ENCODE measurements at places on chromosomes 12 and 14. TPM values are rescaled to one million over a fixed set of nuclear protein-coding genes. Genes with fewer than 3 reads are reported as not detected.

DNA sequence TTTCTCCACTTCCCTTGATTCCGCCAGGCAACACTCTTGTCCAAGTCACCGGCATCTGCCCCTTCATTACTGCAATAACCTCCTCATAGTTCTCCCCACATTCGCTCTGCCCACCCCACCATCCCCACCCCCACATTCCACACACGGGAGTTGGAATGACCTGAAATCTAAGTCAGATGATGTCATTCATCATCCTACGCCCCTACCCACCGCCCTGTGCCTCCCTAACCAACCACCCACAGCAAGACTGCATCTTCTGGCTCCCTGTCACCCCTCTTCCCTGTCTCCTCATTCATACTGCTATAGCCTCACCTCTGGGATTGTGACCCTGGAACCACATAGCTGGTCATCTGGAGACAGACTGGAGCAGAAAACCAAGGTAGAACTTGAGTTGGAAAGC is 7.9 kb upstream of the PWP1 start:
- no peak for DNase-seq

DNA sequence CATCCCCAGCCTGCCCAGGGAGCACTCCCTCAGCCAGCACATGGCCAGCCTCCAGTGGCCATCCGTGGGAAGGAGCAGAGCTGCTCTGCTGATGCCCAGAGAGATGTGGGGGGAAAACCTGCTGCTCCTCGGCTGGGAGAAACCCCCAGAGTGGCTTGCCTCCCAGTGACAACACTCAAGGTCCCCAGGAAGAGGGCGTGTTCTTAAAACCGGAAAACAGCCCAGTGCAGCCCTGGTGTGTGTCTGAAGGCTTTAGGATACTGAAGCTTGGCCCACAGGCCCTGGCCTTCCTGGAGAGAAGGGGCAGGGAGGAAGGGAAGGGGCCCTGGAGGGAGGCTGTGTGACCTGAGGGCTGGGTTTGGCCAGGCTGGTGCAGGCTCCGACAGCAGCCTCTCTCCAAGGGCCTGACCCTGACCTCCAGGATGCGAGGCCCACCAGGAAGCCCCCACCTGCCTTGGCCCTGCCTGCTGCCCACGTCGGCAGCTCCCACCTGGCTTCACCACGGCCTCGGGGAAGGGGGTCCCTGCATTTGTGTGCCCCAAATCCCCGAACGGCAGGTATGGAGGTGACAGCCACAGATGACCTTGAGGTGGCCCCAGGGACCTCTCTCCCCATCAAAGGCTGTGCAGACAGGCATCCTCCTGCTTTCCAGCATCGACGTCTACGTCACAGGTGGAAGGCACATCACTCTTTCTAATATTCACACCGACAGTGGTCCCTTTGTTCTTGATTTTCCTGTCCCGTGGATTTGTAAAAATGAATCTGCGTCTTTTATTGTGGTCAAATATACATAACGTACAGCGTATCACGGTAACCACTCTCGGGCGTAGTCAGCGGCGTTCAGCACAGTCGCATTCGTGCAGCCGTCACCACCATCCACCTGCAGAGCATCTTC is 190.0 kb upstream of the C14orf180 start:
- no peak for DNase-seq

- DNase-seq: no peak
These were observed 25.9 kb downstream of the CKB start for GRCh38 chr14:103496776-103497175.

DNA sequence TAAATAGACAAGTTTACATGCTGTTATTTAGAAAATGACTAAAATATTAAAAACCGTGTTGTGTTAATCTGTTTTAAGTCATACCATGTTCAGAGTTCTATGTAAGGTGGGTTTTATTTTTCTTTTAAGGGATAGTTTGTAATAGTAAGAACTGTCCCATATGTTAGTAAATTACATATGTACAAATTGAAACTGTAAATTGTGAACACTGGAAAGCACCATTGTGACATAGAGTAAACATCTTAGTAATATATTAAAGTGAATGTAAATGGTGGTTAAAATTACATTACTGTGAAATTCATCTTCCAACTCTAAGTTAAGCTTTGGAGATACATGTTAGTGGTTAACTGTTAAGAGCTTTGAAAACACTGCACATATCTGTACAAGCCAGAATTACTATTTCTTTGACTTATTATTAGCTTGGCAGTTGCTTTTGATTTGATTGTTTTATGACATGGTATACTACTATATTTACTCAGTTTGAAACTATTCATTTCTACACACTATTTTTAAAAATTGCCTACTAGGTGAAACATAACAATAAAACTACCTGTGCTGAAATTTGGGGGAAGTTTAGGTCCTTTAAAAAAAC is 27.4 kb upstream of the DIP2B start:
- no peak for DNase-seq

- peak; percentile 58 for DNase-seq
These were observed 360.4 kb downstream of the MED13L start for GRCh38 chr12:115916910-115917668.

- DNase-seq: no peak
These were observed 26.3 kb downstream of the BATF start for GRCh38 chr14:75548544-75548943.

DNA sequence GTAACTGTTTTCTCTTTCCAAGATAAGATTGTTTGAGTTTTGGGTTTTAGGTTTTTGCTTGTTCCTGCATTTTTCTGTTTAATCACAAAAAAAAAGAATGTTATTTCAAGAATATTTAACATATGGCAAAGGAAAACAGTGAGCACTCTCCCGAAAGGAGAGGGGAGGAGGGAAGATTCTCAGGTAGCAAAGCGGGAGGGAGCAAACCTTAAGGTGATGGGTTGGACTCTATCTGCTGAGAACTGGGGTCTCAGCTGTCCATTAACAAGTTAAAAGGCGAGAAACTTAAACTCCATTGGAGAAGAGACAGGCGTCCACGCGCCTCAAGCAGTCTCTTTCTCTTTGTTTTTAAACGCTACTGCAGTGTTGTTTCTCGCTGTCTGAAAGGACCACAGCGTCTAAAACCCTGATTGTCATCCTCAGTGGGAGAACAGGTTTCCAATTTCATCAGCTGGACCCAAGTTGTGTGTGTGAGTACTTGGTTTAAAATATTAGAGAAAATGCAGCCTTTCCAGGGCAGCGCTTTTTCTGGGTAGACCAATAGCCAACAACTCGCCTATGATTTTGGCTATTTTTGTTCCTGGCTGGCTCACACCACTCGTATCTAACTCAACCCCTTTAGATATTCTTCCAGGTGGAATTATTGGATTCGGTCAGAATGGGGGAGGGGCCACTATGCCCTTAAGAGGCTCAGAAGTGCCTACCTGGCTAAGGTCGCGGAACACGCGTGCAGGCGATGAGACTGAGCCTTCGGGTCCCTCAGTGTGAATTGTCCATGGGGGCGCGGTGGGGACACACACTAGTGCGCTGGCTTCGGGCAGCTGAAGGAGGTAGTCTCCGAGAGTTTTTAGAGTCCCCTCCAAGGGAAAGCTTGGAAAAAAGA is 8.2 kb downstream of the SIX1 start:
- no peak for DNase-seq

GRCh38 chr12:13435235-13435933 is 238.9 kb downstream of the EMP1 start:
- no peak for DNase-seq

GRCh38 chr14:46432516-46432915 is 219.1 kb downstream of the RPL10L start:
- no peak for DNase-seq

DNA sequence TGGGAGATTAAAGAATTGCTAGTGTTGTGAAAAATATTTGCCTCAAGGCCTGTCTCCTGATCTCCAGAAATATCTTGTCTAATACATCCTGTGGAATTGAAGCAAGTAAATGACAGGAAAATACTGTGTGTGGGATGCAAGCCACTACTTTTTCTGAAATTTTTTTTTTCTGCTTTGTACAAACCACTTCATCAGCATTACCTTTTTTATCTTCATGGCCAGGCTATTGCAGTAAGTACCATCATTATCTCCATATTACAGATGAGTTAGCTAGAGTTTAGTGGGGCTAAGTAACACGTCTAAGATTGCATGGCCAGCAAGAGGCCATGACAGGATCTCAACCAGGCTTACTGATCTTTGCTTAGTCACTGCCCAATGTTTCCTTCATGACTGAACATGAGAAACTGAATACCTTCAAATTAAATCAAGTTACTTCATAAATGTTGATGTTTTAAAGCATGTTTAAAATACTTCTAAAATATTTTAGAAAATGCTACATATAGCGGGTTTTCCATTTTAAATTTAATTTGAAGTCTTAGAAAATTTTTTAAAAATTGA is 273.7 kb downstream of the SLC6A15 start:
- DNase-seq: no peak

DNA sequence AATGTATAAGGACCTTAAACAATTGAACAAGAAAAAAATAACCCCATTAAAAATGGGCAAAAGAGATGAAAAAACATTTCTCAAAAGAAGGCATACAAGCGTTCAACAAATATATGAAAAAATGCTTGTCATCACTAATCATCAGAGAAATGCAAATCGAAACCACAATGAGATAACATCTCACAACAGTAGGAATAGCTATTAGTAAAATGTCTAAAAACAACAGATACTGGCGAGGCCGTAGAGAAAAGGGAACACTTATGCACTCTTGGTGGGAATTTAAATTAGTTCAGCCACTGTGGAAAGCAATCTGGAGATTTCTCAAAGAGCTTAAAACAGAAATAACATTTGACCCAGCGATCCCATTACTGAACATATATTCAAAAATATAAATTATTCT is 769.8 kb upstream of the MGAT4C start:
- no peak for DNase-seq

DNA sequence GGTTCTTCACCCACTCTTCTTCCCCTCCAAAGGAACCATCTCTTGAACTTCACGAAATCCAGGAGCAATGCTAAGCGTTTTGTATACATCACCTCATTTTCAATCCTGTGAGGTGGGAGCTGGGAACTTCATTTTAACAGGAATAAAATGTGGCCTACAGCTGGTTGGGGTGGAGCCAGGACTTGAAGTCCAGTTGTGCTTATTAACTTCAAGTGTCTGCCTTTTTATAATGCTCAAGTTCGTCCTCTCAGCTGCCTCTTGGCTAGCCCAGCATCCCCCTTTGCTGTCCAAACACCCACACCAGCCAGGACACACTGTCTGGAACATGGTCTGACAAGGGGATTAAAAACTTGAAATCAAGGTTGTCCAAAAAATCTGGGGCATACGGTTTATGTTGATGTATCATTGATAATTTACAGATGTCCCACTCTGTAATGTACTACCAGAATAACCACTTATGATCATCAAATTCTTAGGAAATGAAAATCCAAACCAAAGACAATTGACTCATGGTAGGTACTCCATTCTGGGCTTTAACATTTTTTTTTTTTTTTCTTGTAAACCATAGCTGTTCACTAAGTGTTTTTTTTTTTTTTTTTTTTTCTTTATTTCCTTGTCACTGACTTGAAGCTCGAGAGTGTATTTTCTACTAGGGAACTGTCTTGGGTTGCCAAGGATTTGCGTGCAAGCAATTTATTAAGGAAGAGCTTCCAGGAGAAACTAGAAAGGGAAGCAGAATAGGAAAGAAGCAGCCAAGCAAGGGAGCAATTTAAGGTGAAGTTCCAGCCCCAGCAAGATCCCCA is 252.3 kb downstream of the EFCAB11 start:
- no peak for DNase-seq

GRCh38 chr12:95248604-95249360 is 31.2 kb downstream of the VEZT start:
- no peak for DNase-seq

- DNase-seq: no peak
These were observed 107.0 kb downstream of the ARF6 start for GRCh38 chr14:49999826-50000379.

DNA sequence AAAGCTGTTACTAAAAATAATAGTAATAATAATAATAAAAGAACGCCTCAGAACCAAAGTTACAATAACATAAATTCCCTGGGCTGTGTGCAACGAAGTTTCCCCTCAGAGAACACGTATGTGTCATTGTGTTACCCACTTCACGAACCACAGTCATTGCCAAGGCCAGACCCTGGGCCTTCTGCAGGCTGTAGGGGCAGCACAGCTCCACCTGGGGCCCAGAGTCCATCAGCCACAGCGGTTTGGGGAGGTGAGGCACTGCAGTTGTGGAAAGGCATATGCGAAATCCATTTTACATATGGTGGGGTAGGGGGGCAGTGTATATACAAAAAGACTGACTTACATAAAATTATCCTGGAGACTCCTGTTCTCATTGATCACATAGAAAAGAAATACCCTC is 56.1 kb downstream of the ESR2 start:
- DNase-seq: no peak

- no peak for DNase-seq
These were observed 40.6 kb upstream of the EML1 start for GRCh38 chr14:99752486-99753121.

- no peak for DNase-seq
These were observed 253.1 kb upstream of the SYT1 start for GRCh38 chr12:78611504-78611903.

DNA sequence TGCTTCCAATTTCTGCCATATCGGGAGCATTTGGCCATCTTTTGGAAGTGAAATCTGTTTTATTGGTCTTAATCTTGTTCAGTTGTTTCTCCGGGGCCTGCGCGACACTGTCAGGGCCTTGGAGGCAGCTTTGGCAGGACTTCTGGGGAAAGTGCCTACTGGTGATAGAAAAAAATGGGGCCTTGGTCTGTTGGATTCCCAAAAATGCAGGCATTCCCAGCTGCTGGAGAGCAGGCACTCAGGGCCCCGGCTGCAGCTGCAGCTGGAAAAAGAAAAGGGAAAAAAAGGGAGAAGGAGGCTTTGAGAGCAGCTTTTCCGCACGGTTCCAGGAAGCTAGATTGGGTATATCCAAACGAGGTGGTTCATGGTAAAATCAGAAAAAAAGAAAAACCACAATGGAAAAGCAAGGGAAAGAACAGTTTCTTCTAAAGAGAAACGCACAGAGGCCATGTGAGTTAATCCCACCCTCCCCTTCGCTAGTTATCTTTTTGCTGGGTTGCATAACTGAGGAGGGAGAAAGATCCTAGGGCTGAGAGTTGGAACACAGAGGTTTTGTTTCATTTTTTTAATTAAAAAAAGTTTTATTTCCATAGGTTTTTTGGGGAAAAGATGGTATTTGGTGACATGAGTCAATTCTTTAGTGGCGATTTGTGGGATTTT is 134.7 kb upstream of the RFLNA start:
- DNase-seq: no peak

DNA sequence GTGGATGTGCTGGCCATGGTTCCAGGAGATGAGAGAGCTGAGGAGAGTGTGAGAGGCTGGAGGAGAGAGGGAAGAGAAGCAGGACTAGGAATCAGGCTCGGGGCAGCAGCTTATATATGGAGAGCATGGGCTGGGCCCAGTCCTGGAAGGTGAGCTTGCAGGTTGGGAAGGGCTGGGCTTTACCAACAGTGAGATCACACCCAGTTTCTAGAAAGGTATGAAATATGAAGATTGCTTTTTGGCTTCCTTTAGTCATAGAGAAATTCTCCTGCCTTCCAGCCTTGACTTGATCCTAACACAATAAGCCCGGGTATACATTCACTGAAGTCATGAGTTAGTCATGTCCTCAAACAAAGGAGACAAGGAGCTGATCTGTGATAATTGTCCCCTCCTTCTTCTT is at the start of gene KRT6A:
TSS of gene KRT6A (minus strand) at position 86 of the 400 bp plus-strand sequence. CDS start at position 17, 69 bp downstream.
- no peak for DNase-seq

GRCh38 chr14:101730626-101731186 is 30.8 kb upstream of the PPP2R5C start:
- no peak for DNase-seq

Gene SRRM4
- not detected for total RNA-seq

Gene KRT86
- 0.34 TPM for total RNA-seq

Gene SLC25A47
- total RNA-seq: not detected

Gene PPP1R1A
- total RNA-seq: not detected

Gene IFNG-AS1
- not detected for total RNA-seq

Gene ACYP1
- 42.8 TPM for total RNA-seq

Gene DAO
- total RNA-seq: not detected

Gene SMCO2
- total RNA-seq: 1.4 TPM

Gene FNTB
- 17.5 TPM for total RNA-seq

Gene KCNH3
- total RNA-seq: 2.9 TPM

Measured in activated T-helper 2 cell treated with anti-CD3 and anti-CD28 coated beads, Interferon-gamma antibody, Interleukin-2, Interleukin-4, amounts not matched to agents 10 μg/mL and 5 μg/mL and 100 μg/mL, durations not matched to agents 14 hours and 24 hours and 36 hours (primary cell).